Progenitor cell of endocrine pancreas (in vitro differentiated cells): ENCODE measurements at places on chromosomes 7 and 10. TPM values are rescaled to one million over a fixed set of nuclear protein-coding genes. Genes with fewer than 3 reads are reported as not detected.

CRTAC1 gene
- total RNA-seq, result 4.2 and 4.6 TPM in 2 replicates

DNA sequence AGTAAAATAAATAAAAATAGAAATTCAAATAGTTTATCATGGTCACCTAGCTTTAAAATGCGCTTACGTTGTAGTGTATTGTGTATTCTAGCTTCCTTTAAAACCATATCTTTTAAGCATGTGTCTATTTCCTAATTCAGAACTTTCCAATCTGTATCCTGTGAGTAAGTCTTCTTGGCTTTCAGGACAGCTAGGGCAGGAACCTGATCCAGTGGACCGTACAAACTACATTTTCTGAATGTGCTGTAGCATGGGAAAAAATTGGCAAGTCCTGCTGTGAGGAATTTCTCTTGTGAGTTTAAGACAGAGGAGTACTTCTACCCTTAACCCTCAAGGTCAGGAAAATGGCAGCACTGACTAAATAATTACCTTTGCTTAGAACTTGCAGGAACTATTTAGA is 12.1 kb downstream of the OPN1SW start:
- no peaks in the 10 kb centered on the region for H3K27me3 ChIP-seq
- H3K4me1 ChIP-seq, result peaks cover 4% of the 10 kb centered on the region
- no peak for DNase-seq
- peaks cover 22% of the 10 kb centered on the region for H3K36me3 ChIP-seq

- H3K36me3 ChIP-seq, result peaks cover 8% of the 10 kb centered on the region
- no peak overlapping the region for H3K4me3 ChIP-seq
- H3K27ac ChIP-seq, result no peak overlapping the region
- peaks cover 6% of the 10 kb centered on the region for H3K4me1 ChIP-seq
- no peak for DNase-seq
Observed at GRCh38 chr7:36955456-36956129, 231.3 kb upstream of the AOAH start.

DNA sequence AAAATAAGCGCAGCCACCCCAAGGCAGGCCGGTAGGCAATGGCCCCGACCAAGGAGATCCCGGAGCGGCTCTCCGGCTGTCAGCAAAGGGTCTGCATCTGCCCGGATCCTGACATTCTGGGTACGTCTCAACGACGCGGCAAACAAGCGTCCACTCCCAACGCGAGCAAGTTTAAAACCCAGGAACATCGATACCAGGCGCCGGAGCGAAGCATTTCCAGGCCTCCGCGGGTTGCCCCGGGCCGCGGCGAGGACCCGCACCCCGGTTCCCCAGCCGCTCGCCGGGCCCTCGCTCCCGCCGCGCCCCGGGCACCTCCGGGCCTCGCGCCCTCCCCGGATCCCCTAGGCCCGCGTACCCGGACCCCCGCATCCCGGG is 453 bp downstream of the URGCP start:
- peak overlapping the region; percentile 92 for H3K4me3 ChIP-seq
- H3K27ac ChIP-seq, result peak overlapping the region; percentile 98
- H3K27me3 ChIP-seq, result no peaks in the 10 kb centered on the region
- DNase-seq, result peak; percentile 19
- peaks cover 2% of the 10 kb centered on the region for H3K36me3 ChIP-seq
- peaks cover 21% of the 10 kb centered on the region for H3K4me1 ChIP-seq

FAM241B gene
- 42.4 and 44.2 TPM in 2 replicates for total RNA-seq

DNA sequence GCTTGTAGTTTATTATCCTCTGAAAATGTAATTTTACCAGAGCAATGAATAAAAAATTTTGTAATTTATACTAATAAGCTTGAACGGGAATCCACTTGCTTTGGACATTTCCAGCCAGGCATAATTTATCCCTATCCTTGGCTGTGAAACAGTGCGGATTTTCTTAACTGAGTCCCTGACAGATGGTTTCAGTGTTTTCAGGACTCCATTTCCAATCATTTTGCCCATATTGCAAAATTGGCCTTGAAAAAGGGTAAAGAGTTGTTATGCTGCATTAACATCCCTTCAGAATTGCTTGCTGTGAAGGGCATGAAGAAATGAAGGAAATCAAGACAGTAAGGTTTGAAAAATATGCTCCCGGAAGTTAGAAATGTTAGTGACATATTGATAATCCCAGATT is 57.7 kb downstream of the NXPH1 start:
- H3K27ac ChIP-seq, result no peak overlapping the region
- H3K27me3 ChIP-seq, result no peaks in the 10 kb centered on the region
- no peak for DNase-seq
- no peaks in the 10 kb centered on the region for H3K36me3 ChIP-seq
- H3K4me3 ChIP-seq, result no peak overlapping the region

- no peaks in the 10 kb centered on the region for H3K4me1 ChIP-seq
- no peak for DNase-seq
- no peaks in the 10 kb centered on the region for H3K36me3 ChIP-seq
- H3K27ac ChIP-seq, result no peak overlapping the region
- no peak overlapping the region for H3K4me3 ChIP-seq
Observed at GRCh38 chr7:38518541-38518940, 112.6 kb downstream of the AMPH start.

SPDYE9 gene
- total RNA-seq, result 0.22 TPM in 1 of 2 replicates, not detected in the other

GRCh38 chr7:128044064-128044463 is 12.8 kb upstream of the LRRC4 start:
- DNase-seq, result no peak
- no peaks in the 10 kb centered on the region for H3K36me3 ChIP-seq
- no peak overlapping the region for H3K27ac ChIP-seq
- H3K4me1 ChIP-seq, result no peaks in the 10 kb centered on the region
- H3K27me3 ChIP-seq, result no peaks in the 10 kb centered on the region

DNA sequence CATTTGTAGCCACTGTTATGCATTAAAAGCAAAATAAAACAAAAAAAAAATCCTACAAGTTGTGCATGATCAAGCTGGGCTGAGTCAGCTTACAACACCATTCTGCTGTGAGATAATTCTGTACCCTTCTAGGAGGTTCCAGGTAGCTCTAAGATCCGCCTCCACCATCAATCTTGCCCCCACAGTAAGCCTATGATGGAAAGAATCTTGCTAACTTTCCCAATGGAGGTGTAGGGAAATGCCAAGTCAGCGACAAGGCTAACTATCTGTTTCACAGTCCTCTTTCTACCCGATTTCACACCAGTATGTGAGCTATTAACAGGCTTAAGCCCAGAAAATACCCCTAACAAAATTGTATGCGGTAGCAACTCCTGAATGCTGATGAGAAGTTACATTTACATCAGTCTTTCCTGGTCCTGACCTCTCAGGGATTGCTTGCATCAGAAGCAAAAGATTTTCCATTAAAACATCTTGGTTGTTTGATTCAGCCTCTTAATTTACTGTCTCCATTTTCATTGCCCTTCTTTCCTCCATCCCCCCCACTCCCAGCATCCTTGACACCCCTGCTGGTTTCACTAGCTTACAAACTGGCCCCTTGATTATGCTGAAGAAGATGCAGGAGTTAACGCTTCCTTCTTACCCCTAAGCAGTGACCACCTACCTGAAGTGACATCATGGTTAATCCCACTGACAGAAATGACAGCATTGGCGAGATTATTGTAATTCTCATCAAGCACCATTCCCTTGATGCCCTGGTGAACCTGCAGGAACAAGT is 27.8 kb downstream of the CPN1 start:
- H3K36me3 ChIP-seq, result peaks cover 12% of the 10 kb centered on the region
- DNase-seq, result no peak
- H3K4me3 ChIP-seq, result no peak overlapping the region
- no peaks in the 10 kb centered on the region for H3K27me3 ChIP-seq
- H3K27ac ChIP-seq, result no peak overlapping the region

SLC13A4 gene
- total RNA-seq, result 0.22 and 0.75 TPM in 2 replicates

DNA sequence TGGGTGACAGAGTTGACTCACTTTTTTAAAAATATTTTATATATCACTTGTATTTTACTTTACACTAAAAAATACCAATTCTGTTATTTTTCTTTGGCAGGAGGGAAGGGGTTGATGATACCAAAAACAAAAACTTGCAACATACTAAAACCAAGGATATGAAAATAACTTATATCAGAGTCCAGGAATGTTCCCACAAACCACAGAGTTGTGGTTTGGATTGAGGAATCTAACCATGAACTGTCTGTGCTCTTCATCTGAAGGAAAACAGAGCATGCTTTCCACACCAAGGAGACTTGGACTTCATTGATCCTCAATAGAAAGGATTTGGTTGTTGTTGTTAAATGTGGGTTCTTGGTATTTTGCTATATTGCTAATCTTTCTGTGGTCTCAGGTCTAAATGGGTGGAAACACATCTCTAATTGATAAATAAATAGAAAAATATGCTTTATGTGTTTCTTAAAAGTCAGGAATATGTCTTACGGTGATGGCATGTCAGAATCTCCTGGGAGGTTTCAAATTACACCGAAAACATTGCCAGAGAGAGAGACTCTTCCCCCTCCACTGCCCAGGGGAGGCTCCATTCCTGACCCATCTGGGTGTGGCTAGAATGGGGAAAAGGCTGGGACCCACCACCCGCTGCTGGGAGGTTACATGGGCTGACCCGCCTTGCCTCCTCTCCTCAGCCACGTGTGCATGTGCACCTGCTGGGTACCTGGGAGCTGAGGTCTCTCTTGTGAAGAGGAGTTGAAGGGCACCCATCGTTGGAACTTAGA is 46.9 kb upstream of the STK17A start:
- no peaks in the 10 kb centered on the region for H3K36me3 ChIP-seq
- H3K27ac ChIP-seq, result no peak overlapping the region
- DNase-seq, result no peak

- no peak overlapping the region for H3K4me3 ChIP-seq
- no peak for DNase-seq
- peaks cover 7% of the 10 kb centered on the region for H3K27me3 ChIP-seq
- H3K4me1 ChIP-seq, result peaks cover 29% of the 10 kb centered on the region
- no peaks in the 10 kb centered on the region for H3K36me3 ChIP-seq
Observed at GRCh38 chr10:78338717-78339116, 305.1 kb downstream of the RPS24 start.

RPP30 gene
- 51.8 and 53.5 TPM in 2 replicates for total RNA-seq

DNA sequence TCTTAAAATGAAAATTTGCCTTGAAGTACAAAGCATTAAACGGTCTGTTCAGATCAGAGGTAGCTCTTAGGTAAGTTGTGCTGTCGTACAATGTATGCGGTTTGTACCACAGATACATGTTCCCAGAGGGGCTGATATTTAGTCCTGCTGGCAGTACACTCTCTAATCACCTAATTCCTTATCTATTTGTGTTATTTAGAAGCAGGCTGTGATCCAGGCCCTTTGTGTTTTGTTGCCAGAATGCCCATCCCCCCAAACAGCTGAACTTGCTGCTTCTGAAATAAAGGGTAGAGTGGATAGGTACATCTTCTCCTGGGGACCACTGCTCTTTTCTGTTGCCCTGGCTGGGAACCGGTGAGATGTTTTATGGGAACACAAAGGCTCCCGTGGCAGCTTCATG is 84.5 kb downstream of the SND1 start:
- H3K4me3 ChIP-seq, result no peak overlapping the region

- no peak for DNase-seq
- H3K4me3 ChIP-seq, result peak overlapping the region; percentile 59
- peaks cover 33% of the 10 kb centered on the region for H3K4me1 ChIP-seq
- peak overlapping the region; percentile 15 for H3K27ac ChIP-seq
Observed at GRCh38 chr7:24576171-24577025, 3.1 kb downstream of the PALS2 start.

DNA sequence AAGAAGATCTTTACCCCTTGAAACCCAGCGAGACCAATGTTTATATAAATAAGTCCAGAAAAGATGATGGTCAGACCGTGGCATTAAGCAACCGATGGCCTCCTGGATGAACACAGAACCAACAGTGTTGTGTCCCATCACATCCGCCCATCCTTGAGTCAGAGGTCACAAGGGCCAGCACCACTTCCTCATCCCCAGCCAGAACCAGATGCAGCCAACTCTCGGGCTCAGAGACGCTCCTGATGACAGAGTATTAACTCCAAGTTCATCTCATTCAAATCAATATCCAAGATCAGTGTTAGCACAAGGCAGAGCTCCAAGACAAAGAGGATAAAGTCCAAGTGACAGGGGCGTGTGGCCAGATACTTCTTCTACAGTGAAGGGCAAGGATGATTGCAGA is 63.5 kb downstream of the FAM53B start:
- H3K27ac ChIP-seq, result no peak overlapping the region
- H3K4me3 ChIP-seq, result no peak overlapping the region
- peaks cover 11% of the 10 kb centered on the region for H3K36me3 ChIP-seq
- peaks cover 11% of the 10 kb centered on the region for H3K4me1 ChIP-seq

DNA sequence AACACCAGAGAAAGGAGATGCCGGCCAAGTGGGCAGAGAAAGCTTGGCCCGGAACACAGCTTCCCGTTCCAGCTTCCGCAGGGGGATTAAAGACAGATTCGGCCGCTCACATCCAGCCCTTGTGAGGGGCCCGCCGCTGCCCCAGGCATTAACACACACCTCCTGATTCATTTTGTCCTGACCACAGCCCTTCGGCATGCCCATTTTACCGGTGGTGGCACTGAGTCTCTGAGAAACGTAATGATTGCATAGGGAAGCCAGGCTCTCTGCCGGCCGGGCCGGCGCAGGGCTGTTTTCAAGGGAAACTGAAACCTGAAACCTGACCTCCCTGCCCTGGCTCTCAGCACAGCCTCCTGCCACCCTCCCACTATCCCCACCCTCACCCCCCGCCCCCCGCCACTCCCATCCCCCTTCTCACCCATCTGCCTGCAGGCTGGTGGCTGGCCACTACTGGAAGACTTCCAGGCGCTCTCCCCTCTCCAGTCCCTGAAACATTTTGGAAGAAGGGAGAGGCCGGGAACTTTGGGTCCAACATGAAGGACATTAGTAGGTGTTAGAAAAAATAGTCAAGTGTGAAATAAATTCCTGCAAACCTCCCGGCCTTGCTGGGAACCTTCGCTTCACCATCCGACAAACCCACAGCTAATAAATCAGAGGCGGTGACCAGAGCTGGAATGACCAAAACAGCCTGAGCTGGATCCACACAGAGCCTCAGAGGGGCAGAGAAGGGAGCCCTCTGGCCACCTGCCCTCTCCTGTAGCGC is 83.5 kb upstream of the CUX1 start:
- H3K36me3 ChIP-seq, result no peaks in the 10 kb centered on the region
- no peak for DNase-seq
- H3K4me3 ChIP-seq, result no peak overlapping the region
- peaks cover 8% of the 10 kb centered on the region for H3K4me1 ChIP-seq

GPC2 gene
- 64.0 and 65.2 TPM in 2 replicates for total RNA-seq

ELOVL3 gene
- not detected in 2 replicates for total RNA-seq

GRCh38 chr10:109988212-109988596 is 19.6 kb upstream of the ADD3 start:
- H3K27me3 ChIP-seq, result peaks cover 10% of the 10 kb centered on the region
- no peak for DNase-seq
- no peak overlapping the region for H3K4me3 ChIP-seq

GRCh38 chr7:139654276-139655181 is 123.3 kb downstream of the HIPK2 start:
- H3K4me3 ChIP-seq, result no peak overlapping the region
- no peak for DNase-seq
- peak overlapping the region; percentile 63 for H3K27ac ChIP-seq

DNA sequence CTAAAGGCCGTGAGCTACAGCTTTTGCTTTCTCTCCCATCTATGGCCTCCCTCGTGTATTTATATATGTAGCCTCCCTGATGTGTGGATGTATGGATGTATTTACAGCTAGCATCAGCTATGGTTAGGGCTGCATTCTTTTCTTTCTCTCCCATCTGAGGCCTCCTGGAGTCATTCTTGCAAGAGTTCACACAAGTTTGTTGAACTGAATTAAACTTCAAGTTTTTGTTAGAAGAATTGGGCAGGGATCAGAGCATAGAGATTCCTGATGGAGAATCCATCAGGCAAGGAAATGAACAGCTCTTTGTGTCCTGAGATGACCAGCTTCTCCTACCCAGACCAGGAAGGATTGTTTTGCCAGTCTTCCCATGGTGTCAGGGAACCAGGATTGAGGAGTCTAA is 60.3 kb downstream of the AHCYL2 start:
- H3K4me3 ChIP-seq, result no peak overlapping the region
- no peaks in the 10 kb centered on the region for H3K27me3 ChIP-seq
- H3K4me1 ChIP-seq, result peaks cover 2% of the 10 kb centered on the region
- DNase-seq, result no peak
- H3K27ac ChIP-seq, result no peak overlapping the region
